NCI-H1105 (cell line): ENCODE measurements at places on chromosomes 5 and 9.

DNA sequence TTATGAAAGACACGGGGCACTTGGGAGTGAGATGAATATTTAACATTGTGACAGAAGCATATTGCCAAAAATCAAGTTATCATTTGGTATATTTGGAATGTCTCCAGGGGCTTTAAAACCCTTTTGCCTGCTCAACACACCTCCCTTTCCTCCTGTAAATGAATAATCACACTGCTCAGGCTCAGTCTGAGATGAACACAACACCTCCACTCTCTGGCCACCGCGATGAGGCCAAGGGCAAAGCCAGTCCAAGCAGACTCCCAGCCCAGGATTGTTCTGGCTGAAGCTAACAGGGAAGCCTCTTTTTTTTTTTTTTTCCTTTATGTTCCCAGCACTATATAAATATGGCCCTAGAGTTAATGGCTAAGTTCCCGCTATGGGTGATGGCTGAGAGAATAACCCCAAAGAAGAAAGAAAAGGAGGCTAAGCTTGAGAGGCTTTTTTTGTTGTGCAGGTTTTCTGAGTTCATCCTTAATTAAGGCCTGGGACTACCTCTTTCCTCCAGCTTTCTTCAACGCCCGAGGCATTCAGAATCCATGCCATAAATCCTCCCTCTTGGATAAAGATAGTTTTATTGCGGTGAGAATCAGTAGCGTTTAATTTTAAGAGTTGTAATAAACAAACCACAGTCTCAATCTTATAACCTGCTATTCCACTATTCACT, 10.5 kb upstream of the ERAP1 start:
- no peak for DNase-seq

DNA sequence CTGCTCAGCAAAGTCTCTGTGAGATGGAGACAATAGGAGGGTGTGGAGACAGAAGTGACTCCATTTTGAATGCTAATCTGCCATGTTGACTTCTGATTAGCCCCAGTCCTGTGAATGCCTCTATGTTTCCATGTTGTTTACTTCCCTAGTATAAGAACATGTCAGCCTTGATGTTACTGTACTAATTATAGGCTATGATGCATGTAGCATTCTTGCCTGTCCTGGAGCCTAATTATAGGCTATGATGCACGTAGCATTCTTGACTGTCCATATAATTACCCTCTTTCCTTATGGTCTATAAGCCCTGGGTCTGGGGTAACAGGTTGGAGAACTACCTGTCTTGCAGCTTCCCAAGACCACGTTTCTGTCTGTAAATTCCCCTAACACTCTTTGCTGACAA, 353.3 kb upstream of the CLINT1 start:
- DNase-seq = no peak

DNA sequence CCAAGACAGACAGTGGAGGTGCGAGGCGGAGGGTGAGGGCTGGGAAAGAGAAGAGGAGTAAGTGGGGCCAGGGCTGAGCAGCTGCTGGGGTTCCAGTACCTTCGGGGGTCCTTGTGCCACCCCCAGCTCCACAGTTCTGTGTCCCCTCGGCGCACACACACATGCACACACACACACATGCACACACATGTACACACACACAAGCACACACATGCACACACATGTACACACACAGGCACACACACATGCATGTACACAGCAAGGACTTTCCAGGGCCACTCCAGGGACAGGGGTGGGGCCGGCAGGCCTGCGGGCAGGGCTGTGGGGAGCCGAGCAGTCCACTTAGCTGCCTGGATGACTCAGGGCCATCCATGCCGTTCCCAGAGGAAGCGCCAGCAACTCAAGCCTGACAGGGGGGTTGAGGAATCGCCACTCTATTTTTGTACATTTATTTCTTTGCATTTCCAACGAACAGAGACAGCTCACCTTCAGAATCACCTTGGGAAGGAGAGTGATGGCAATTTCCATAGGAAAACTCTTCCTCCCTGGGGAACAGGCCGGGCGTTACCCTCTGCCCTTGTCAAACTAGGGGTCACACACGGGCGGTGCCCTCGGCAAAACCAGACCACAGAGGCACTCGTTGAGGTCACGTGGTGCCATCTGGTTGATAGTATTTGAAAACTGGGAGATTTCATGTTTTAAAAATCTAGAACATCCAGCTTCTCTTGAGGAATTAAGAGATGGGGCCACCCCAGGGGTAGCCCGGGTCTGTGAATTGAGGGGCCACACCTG, 135.7 kb downstream of the ADAMTS2 start:
- DNase-seq = no peak

DNA sequence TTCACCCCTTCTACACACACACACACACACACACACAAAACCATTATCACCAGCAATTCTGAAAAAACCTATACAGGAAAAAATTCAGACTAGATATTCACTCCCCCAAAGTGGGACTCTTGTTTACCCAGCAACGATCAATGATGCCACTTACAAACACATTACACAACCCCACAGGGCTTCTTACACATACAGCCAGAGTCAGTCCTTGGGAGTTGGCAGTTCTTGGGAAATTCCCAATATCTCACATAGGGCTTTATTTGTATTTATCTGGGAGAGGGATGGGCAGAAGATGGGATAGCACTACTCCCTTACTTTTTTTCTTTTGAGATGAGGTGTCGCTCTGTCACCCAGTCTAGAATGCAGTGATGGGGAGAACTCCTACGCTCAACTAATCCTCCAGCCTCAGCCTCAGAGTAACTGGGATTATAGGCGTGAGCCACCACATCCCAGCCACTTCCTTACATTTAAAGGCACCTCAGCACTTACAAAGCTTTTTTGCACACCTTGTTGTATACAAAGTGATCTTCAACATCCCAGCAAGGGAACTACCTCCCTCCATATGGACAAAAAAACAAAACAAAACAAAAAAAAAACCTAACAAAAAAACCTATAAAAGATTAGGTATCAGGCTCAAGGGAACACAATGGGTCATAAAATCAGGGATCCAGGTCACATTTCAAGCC, 168.4 kb downstream of the TSSK1B start:
- DNase-seq = no peak

DNA sequence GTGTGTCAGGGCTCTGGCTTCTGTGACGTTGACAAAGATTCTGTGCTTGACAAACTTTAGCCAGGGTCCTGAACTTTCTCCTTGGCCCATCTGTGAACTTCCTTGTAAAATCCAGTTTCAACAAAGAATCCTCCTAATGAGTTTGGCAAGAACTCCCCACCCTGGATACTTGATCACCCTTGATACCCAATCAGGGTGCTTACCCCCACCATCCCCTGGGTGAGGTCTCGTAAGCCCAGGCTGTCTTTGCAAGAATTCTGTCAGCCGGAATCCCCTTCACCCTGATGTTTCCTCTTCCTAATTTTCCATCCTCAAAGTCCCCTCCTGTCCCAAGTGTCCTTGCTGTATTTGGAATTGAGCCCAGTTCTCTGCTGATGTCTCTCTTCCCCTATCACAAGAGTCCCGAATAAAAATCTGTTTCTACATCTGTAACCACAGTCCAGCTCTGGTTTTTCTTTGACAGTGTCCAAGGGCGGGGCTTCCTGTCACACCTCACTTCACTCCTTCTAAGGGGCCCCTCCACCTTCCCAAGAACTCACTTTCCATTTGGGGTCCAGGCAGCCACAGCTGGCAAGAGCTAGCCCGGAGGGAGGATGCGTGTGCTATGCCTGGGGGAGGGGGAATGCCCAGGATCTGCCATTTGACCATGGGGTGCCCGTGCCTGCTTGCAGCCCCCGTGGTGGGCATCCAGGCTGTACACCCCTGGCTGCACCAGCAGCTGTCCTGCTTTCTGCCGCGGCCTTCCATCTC, 2.7 kb upstream of the CARD19 start:
- DNase-seq = no peak

DNA sequence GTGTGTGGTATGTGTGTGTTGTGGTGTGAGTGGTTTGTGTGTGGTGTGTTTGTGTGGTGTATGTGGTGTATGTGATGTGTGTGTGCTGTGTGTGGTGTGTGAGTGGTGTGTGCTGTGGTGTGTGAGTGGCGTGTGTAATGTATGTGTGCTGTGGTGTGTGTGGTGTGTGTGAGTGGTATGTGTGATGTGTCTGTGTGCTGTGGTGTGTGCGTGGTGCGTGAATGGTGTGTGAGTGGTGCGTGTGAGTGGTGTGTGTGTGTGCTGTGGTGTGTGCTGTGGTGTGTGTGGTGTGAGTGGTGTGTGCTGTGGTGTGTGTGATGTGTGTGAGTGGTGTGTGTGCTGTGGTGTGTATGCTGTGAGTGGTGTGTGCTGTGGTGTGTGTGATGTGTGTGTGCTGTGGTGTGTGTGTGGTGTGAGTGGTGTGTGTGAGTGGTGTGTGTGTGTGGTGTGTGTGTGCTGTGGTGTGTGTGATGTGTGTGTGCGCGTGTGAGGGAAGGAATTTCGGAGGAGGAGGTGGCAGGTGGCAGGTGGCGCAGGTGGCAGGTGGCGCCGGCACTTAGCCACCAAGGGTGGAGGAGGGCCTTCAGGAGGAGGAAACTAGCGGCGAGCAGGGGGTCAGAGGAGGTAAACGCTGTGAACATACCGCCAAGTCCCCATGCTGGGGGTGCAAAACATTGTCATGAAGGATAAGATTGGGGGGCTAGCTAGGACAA, 191.8 kb downstream of the MELK start:
- DNase-seq = peak; percentile 55

DNA sequence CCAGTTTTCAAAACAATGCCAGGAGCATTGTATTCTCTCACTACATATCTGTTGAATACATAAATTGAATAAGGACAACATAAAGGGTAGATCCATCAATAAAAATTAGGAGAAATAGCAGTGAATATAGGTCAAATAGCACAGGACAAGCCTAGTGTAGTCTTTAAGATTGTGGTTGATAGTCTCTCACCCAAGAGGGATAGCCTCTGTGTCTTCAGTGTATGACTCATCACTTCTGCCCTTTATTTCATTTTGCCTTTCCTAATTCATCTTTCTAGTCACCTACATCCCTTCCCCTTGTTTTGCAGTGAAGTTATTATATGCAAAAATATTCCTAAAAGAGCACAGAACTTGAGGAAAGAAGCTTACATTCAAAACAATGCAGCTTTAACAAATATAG, 335.0 kb upstream of the TUSC1 start:
- DNase-seq = no peak

- peak; percentile 34 for DNase-seq
Measured at GRCh38 chr9:27353474-27354229, 56.7 kb upstream of the EQTN start.

DNA sequence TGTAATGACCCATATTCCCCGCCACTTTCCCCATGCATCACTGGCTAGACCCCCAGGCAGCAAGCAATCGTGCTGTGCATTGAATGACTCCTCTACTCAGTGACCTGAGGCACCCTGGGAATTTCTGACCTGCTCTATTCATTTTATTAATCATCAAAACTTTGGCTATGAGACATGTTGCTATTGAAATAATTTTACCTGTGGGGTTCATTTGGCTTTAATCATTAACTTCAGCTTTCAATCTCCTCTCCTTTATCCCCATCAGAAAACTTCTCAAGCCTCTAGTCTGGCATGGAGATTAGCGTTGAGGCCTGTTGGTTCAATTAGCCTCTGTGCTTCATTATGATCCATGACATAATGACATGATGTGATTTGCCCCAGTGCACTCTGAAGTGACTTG, 429.0 kb downstream of the ZNF608 start:
- DNase-seq = no peak

- no peak for DNase-seq
Measured at GRCh38 chr5:9707732-9708462, 77.7 kb upstream of the TAS2R1 start.

GRCh38 chr5:63408984-63409383, 553.3 kb downstream of the HTR1A start:
- DNase-seq = no peak

DNA sequence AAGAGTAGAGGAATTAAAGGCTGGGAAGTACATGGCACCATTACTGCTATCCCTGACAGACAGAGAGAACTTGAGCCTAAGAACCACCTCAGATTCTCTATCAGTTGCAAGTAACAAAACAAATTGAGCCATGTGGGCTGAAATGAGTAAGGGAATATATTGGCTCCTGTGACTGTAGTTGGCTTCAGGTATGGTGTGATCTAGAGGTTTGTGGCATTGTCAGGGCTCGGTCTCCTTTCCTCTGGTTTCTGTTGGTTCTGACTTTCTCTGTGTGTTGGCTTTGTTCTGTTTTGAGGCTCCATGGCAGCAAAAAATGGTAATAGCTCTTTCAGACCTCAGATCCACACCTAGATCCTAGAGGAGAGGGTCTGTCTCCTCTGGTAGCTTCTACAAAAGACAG, 5.7 kb downstream of the GALNT10 start:
- no peak for DNase-seq

DNA sequence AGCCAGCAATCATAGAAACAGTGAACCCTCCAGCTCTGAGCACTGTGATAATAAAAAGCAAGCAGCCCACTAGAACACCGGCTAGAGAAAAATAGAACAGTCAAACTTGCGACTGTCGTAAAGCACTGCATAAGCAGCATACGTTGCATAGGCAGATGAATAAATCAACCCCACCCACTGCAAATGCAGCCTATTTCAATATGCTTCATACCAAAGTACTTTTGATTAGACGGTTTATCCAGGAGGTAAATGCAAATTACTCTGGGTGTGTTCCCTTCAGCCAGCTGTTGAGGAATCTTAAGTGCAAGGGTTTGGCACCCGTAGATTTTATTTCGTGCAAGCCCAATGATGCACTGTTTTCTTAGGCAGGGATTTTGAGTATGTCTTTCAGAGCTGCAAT, 32.1 kb upstream of the ANKRD18A start:
- no peak for DNase-seq

DNA sequence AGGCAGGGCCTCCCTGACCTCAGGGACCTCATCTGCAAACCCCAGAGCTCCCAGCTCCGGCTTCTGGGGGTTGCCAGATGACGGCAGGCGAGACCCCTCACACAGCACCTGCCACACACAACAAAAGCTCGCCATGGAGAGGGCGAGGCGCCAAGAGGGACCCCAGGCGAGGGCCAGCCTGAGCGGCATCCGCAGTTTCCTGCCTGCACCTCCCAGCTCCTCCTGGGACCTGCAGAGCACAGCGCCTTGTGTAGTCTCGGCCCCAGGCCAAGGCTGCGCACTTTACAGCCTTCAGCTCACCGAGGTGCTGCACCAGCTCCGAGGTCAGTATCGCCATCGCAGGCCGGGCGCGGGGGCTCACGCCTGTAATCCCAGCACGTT, 82.4 kb upstream of the ADAMTS2 start:
- no peak for DNase-seq

DNA sequence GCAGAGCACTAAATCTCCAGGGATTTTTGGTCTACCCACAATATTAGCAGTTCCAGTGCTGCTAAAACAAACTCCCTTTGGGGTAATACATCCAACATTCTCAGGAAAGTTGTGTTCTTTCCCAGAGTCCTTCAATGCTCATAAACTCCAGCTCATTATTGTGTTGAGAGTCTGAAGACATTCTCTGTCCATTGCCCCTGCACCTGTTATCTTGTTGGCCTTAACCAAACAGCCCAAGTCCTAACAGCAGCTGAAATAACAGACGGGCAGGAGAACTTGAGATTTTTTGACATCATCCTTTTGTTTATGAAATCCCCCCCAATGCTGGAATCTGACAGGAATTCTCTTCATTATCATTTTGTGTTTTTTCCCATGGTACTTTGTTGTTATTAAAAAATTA, 110.8 kb downstream of the PAPPA start:
- DNase-seq = no peak

- DNase-seq = no peak
Measured at GRCh38 chr5:14848385-14848784, 23.2 kb downstream of the ANKH start.
